Fibroblast of gingiva (primary cell): ENCODE measurements at places on chromosomes 1 and 21.

- no peak for DNase-seq
These were observed 118.0 kb downstream of the ACTL8 start for GRCh38 chr1:17873007-17873675.

- no peak for DNase-seq
These were observed 159.9 kb downstream of the ZBTB18 start for GRCh38 chr1:244210884-244211558.

DNA sequence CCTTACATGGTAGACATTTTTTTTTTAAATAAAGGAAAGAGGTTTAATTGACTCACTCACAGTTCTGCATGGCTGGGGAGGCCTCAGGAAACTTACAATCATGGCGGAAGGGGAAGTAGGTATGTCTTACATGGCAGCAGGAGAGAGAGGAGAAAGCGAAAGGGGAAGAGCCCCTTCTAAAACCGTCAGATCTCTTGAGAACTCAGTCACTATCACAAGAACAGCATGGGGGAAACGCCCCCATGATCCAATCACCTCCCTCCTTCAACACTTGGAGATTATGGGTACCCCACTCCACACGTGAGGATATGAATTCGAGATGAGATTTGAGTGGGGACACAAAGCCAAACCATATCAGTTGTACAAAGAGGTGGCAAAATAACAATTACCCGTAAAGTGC is 301.7 kb downstream of the GRIK1 start:
- DNase-seq: no peak

GRCh38 chr1:22801761-22802160 is 91.1 kb downstream of the EPHB2 start:
- no peak for DNase-seq
